Large intestine (tissue), 12 donors: ENCODE measurements at places on chromosomes 7 and 10. TPM values are rescaled to one million over a fixed set of nuclear protein-coding genes. Genes with fewer than 3 reads are reported as not detected.

CTAGE6 gene
- polyA plus RNA-seq = not detected

PHKG1 gene
- polyA plus RNA-seq = 2.1 TPM

PLPP4 gene
- 3.1 TPM for polyA plus RNA-seq

STEAP2 gene
- 19.2 TPM for polyA plus RNA-seq

TFR2 gene
- polyA plus RNA-seq = 2.7 TPM

- no peak for DNase-seq
These were observed 140.9 kb downstream of the ABCA13 start for GRCh38 chr7:48312151-48312550.

GRCh38 chr7:70435634-70436033 is 696.3 kb upstream of the GALNT17 start:
- no peak for DNase-seq

- DNase-seq = no peak
These were observed 200.0 kb upstream of the MKI67 start for GRCh38 chr10:128326251-128326650.

GRCh38 chr7:4682621-4683042 is 537 bp downstream of the FOXK1 start:
- peak; percentile 62 for DNase-seq

DNA sequence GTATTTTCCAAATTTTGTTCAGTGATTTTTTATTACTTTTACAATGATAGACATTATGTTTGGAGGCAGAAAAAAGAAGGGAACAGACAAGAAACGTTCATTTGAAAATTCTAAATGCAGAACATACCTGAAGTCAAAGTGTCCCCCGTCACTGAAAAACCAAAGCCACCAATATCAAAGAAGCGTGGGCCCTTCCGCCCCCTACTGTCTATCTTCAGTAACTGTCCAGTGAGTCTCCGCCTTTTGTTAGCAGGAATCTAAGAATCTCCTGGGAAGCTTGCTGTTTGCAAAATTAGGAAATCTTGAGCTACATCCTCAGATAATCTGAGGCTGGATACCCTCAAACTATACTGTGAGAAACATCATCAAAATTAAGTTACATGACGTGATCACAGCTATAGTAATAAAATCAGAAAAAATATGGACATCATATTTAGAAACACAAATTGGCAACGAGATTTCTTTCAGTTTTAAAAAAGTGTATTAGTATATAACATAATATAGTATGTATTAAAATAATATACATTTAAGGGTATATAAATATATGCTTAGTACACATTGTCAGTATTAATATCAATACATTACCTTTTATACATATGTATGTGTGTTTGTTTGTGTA is 169.3 kb upstream of the AKR1E2 start:
- DNase-seq = no peak
